ENCODE measurements at places on chromosomes 12 and 14.

DNA sequence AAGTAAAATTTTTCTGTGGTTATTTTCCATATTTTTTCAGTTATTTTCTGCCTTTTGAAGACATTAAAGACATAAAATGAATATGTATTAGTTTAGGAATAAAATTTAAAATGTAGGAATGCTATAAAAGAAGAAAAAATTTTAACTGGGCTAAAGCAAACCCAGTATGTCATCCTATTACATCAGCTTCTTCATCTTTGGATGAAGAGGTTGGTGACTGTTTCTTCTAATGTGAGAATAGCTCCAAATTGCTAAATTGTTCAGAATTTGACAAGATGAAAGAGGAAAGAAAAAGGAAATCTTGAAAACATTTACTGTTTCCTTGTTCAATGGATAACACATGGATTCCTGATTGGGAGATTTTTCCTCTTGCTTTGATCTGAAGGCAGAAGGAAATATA is 52.7 kb upstream of the PZP start:
- no peak for DNase-seq

DNA sequence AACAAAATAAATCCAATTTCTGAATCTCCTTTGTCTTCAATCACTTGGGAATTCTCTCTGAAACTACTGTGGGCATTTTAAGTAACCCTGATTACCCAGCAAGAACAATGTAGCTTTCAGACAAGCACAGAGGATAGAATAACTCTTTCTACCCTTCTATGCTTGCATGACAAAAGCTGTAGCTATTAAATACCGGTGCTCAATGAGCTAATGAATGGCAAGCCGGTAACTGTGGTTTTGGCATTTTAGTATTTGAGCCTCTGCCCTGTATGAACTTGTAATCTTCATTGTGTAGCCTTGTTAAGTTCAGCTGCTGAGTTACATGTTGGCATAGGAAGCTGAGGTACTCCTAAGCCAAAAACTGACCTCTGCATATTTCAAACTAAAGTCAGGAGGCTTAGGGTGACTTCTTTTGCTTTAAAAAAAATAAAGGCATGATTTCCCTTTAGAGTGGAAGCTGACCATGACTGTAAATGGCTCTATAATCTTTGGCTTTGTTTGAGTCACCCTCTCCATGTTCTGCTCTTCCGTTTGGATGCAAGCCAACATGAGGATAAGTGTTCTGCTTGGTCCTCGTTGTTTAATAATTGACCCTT is 171.0 kb upstream of the HIF1A start:
- DNase-seq, result no peak

- no peak for DNase-seq
Measured at GRCh38 chr12:114916541-114916940, 232.6 kb upstream of the TBX3 start.

DNA sequence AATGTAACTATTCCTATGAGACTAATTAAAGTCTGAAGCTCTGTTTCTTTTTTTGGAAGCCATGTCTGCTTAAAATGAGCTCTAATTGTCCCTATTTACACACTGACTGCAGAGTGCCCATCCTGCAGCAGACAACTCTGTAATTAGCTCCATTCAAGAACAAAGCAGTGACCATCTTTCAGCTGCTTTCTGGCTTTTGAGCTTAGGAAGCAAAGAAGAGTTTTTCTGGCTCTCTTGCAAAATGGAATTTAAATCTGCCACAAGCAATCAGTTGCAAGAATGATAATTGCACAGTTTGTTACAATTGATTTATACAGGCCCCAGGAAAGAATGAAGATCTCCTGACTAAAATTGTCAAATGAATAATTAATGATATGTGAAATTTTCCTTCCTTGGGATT is 83.4 kb downstream of the GAS2L3 start:
- no peak for DNase-seq

DNA sequence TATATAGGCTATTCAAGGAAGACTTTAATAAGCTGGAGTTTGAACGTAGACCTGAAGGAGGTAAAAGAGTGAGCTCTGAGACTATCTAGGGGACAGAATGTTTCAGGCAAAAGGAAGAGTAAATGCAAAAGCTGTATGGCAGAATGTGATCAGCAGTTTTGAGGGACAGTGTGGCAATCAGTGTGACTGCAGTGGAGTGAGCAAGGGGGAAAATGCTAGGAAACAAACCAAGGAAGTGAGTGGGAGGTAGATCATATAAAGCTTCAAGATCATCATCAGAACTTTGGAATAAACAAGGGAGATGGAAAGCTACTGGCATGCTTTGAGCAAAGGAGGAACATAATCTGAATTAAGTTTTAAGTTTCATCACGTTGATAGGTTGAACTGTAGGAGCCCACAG is 67.5 kb upstream of the BTG1 start:
- no peak for DNase-seq

DNA sequence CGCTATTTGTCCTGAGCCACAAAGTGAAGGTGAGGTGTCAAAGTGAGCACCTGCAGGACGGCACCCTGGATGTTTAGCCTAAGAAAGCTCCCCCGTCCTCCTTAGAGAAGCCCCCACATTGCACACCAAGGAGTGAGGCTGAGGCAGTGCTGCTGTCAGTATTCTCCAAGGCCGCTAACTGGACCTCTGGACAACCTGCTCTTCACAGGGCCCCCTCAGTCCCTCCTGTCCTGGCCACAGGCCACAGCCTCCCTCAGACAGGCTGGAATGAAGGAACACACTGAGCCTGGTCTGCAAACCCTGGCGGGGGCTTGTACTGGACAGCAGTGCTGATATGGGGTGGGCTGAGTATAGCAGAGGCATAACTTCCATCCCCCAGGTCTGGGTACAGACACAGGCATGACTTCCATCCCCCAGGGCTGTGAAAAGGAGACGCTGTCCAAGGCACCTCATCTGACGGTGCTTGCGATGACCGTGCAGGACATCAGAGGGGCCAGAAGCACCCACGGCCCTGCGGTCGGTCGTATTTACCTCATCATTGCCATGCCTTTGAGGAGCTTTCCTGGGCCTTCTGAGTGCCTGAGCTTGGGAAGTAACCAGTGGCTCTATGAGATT is 82.4 kb upstream of the DIO3 start:
- no peak for DNase-seq

- no peak for DNase-seq
Measured at GRCh38 chr12:101969-102878, 35.7 kb downstream of the IQSEC3 start.

DNA sequence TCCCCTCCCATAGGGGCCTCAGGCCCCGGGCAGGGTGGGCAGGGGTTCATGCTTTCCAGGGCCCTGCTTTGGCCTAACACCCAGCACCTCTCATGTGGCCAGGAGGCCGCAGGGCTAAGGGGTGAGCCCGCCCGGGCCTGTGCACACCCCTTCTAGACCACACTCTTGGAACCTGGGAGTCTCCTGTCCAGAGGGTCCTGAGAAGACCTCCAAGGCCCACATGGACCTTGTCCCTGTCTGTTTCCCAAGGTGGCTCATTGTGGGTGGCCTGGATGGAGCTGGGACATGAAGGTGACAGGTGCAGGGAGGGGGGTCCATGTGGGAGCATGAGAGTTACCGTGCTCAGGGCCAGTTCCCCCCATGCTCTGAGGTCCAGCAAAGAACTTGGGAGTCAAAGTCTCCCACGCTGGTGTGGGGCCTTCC is 11.6 kb downstream of the DLK1 start:
- no peak for DNase-seq

DNA sequence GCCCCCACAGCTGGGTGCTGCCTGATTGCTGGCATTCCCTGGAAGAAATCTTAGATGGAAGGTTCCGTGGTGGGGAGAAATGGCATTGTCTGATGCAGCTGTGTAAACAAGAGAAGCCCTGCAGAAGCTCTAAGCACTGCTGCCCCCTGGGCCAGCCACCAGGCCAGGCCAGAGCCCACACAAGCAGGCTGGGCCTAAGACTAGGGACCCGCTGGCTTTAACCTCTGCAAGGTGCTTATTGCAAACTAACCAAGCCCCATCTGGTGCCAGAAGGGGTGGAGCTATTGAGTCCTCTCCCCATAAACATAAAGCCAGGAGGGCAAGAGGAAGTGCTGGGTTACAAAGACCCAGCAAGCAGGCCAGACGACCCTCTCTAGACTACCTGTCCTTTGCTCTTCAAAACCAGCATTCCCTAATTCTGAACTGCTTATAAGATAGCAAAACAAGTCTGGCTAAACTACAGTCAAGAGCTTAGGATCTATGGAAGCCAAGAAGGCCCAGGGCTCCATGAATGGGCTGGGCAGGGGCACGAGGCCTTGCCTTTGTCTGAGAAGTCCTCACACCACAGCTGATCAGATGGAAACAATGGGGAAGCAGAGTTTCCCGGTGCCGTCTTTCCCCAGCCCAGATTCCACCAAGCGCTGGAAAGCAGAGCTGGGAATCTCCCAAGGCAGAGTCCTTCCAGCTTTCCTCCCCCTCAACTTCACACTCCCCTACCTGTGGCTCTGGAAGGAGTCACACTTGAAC is 28.8 kb downstream of the P2RX4 start:
- peak; percentile 73 for DNase-seq

DNA sequence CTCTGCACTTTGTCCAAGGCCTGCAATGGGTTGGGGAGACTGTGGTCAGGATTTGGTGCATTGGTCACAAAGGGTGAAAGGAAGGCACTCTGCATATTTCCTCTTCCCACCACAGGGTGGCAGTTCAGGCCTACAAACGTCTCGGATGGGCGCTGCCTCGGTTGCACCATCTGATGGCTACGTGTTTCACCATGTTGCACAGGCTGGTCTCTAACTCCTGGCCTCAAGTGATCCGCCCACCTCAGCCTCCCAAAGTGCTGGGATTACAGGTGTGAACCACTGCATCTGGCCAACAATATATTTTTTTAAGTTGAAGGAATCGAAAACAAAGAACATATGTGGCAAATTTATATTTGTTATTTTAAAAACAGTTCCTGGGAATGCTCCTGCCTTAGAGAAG is 35.1 kb downstream of the TMBIM6 start:
- DNase-seq, result peak; percentile 39

DNA sequence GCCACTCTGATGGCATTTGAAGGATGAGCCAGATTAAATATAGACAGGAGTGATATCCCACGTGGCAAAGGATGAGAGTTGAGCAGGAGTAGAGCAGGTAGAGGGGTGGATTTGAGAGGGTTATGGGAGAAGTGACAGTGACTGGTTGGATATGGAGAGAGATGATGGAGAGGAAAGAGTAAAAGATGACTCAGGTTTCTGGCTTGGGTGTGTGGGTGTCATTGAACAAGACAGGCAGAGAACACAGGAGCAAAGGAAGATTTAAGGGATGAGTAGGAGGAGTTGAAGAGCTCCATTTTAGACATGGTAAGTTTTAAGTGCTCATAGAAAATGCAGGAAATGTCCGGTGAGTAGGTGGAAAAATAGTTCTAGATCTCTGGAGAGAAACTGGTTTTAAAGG is 136.9 kb downstream of the EGLN3 start:
- no peak for DNase-seq

GRCh38 chr14:93090826-93091555 is 24.7 kb downstream of the ITPK1 start:
- no peak for DNase-seq

DNA sequence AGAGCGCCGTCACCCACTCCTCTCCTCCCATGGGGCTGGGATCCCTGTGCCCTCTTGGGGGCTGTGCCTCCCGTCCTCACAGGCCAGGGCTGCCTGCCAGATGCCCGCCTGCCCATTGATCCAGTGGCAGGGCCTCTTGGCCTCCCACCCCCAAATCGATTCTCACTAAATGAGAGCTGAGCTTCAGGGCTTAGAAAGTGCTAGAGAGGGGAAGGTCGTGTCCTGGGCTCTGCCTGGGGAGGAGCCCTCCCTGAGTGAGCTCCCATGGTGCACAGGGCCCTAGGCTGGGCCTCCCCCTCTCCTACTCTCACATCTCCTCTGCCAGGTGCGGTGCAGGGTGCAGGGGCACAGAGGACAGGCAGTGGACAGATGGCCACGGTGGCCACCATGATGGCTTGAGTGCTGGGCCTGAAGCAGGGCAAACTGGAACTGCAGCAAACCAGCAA is 9.2 kb downstream of the BEGAIN start:
- DNase-seq, result no peak

- DNase-seq, result peak; percentile 78
Measured at GRCh38 chr12:107402041-107403022, 283.3 kb upstream of the PWP1 start.

DNA sequence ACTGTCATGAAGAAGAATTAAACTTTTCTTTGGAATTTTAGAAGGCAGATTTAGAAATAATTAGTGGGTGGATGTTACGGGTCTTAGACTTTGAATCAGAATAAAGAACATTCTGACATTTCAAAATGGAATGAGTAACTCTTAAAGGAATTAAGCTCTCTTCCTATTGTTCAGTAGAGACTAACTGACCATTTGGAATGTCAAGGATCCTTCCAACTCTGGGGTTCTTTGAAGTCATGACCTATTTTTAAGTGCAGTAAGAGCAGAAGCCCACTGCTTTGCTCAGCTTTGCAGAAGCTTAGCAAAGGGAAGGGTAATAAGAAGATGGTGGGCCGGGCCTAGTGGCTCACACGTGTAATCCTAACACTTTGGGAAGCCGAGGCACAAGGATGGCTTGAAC is 4.0 kb downstream of the CHURC1 start:
- no peak for DNase-seq

GRCh38 chr14:54782751-54783659 is 119.6 kb downstream of the GCH1 start:
- peak; percentile 65 for DNase-seq

GRCh38 chr14:85625925-85626585 is 96.1 kb downstream of the FLRT2 start:
- no peak for DNase-seq

DNA sequence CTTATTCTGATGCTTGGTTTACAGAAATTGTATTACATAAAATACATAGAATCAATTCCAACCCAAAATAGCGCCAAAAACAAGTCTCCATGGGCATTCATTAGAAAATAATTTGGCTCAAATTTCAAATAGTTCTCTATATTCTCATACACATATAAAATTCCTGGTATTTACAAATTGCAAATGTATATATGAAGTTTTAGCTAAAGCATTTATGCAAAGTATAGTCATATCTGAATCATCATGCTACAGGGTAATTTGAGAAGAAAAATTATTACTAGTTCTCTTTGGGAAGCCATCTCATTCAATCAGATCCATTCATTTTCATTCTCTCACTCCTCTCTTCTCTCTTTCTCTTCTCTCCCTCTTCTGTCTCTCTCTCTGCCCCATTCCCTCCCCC is 257.8 kb downstream of the DPF3 start:
- DNase-seq, result no peak

DNA sequence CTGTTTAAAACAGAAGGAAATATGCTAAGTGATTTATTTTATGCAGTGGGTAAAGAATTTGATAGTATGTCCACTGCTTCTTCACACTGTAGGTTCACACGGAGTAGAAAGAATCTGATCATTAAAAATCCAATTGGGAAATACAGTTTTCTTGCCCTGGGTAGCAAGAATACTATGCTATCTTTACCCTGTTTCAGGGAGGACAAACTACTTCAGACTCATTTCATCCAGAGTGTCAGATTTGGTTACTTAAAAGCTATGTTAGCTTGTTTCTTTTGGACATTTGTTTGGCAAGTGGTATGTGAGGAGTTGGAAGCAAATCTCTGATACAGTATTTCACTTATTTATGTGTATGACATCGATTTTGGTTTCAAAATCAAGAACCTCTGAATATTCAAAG is 4.3 kb downstream of the FRS2 start:
- no peak for DNase-seq

- no peak for DNase-seq
Measured at GRCh38 chr14:59292921-59293534, 104.6 kb downstream of the DAAM1 start.

Data from common myeloid progenitor, CD34-positive (primary cell).